Neural crest cell (in vitro differentiated cells): ENCODE measurements at places on chromosomes 2 and 18. TPM values are rescaled to one million over a fixed set of nuclear protein-coding genes. Genes with fewer than 3 reads are reported as not detected.
A peak's percentile ranks its signal among the peaks of the same experiment; 100 is the strongest.

DNA sequence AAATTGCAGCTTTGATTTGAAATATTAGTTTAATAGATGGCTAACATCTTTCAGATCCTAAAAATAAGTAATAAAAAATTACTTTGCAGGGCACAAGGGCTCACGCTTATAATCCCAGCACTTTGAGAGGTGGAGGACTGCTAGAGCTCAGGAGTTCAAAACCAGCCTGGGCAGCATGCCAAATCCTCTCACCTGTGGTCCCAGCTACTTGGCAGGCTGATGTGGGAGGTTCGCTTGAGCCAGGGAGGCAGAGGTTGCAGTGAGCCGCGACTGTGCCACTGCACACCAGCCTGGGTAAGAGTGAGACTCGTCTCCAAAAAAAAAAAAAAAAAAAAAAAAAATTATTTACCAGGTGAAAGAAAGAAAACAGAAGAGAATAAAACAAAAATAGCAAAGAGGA lies 449.8 kb downstream of the NRXN1 start:
- DNase-seq: no peak

DNA sequence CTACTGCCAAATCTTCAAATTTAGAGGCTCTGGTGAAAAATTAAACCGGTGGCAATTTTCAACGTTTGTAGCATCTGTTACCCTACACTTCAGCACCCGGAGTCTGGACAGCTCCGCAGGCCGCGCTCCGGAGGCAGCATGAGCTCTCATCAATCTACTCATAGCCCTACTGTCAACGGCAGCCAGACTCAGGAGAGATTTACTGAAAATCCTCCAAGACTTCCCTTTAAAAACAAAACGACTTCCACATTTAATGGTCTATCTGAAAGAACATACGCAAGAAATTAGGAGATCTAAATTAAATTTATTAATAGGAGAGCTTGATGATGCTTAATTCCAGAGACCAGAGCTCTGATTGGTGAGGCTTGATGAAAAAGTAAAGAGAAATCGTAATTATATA lies 970 bp upstream of the ADCYAP1 start:
- peak; percentile 77 for DNase-seq

- no peak for DNase-seq
Measured at GRCh38 chr2:127644066-127645025, 1.6 kb upstream of the GPR17 start.

DNA sequence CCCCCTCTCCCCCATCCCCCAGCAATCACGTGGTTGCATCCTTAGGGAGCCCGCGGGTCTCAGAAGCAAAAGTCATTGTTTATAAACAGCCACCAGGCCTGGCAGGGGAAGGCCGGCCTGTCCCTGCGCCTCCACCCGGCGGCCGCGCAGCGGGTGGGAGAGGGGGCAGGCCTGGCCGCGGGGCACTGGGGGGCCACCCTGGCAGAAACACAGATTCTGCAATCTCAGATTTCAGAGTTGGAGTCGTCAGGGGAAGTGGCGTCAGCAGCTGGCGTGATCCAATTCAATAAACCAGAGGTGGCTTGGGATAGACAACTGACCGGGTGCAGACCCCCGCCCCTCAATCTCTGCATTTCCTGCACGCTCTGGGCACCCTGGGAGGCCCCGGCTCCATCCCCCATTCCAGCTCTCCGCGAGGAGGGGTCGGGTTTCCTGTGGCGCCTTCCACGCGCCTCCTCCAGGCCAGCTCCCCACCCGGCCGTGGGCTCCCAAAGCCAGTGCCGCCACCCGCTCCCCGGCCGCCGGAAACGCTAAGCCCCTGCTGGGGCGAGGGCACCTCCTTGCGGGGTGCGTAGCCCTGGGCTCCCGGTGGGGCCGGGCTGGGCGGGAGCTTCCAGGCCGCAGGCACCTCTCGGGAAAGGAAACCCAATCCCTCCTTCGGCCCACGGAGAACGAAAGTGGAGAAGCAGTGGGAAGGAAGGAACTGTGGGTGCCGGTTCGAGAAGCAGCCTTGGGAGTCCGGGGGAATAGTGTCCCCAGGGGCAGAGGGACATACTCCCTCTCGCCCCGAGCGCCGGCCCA lies 1.1 kb downstream of the BIN1 start:
- DNase-seq: peak; percentile 48

DNA sequence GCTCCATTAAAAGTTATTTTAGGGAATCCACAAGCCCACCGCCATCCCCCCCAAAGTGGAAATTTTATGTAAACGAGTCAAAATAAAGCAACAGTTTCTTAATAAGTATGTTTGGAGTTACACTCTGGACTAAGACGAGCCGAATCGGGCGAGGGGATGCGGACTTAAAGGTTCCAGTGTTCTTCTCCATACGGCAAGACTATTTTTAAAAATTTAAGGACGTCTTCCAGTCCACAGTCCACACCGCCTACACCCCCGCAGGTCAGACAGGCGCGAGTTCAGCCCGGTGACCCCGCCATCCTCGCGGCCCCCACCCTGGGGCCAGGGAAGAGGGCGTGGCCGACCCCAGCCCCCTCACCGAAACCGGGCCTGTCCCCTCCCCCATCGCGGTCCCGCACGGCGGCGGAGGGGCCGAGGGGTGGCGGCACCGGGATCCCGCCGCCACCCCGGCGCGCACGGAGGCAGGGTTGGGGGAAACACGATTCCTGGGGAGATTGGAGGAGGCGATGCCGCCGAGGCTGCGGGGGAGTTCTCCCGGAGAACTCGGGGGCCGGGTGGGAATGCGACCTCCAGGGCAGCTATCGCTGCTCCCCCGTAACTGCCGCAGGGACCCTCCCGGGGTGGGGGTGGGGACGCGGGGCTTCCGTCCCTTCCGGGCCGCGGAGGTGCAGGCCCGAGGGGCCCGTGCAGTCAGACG lies 24.5 kb upstream of the SMAD7 start:
- DNase-seq: no peak

RGPD3 gene
- 0.11 and 0.14 TPM in 2 replicates for total RNA-seq

- DNase-seq: no peak
Measured at GRCh38 chr2:191638802-191639172, 39.1 kb upstream of the NABP1 start.

DNA sequence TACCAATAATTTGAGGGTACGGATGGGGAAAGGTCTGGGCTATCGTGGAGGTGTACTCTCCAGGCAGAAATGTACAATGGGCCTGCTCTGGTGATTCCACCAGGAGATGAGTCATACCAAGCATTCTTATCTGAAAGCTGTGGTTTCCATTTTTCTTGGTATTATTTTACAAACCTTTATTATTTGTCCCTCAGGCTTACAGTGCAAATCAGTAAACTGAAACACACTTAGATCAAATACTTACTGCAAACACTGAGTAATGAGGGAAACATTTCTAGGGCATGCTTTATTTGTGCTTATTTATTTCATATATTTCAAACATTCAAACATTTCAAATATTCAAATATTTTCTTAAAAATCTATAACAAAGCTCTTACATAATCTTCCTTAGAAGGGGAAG lies 319.8 kb downstream of the RND3 start:
- no peak for DNase-seq

DNA sequence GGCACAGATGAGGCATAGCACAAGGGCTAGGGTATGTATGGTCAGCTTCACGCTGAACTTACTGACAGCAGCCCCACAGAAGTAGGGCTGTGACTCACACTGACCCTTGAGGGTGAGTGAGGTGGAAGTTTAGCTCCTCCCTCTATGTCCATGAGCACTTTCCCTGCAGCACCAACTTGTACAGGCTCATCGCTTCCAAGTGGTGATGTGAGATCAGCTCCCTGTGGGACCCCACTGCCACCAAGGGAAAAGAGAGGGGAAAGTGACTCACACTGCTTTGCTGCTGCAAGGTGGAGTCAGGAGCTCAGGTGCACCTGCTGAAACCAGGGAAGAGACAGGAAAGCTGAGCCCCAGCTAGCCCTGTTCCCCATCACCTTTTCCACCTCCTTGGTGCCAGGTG lies 91.5 kb downstream of the TEX51 start:
- DNase-seq: no peak

GRCh38 chr2:45922577-45922988 lies 271.1 kb downstream of the PRKCE start:
- DNase-seq: no peak

ESPNL gene
- total RNA-seq: 0.16 and 0.40 TPM in 2 replicates

MYOM1 gene
- total RNA-seq: 0.89 and 1.4 TPM in 2 replicates

DCDC2C gene
- not detected in 2 replicates for total RNA-seq

DNA sequence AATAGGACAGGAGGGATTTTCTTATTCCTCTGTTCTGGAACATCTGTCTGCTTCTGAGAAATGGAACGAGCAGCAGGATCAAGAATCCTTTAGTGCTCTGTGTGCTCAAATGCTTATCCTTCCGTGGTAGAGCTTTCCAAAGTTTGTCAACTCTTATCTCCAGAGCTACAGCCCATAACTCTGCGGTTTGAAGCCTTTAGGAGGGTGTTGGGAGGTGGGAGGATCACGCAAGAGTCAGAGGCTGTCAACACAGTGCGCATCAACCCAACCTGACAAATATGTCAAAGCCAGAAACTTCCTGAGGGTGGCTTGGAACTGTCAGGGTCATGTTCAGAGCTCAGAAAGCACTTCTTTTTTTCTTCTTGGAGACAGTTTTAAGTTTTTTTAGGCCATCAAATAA lies 95.9 kb downstream of the CRIM1 start:
- no peak for DNase-seq

ANKRD53 gene
- total RNA-seq: 1.2 and 1.7 TPM in 2 replicates

DNA sequence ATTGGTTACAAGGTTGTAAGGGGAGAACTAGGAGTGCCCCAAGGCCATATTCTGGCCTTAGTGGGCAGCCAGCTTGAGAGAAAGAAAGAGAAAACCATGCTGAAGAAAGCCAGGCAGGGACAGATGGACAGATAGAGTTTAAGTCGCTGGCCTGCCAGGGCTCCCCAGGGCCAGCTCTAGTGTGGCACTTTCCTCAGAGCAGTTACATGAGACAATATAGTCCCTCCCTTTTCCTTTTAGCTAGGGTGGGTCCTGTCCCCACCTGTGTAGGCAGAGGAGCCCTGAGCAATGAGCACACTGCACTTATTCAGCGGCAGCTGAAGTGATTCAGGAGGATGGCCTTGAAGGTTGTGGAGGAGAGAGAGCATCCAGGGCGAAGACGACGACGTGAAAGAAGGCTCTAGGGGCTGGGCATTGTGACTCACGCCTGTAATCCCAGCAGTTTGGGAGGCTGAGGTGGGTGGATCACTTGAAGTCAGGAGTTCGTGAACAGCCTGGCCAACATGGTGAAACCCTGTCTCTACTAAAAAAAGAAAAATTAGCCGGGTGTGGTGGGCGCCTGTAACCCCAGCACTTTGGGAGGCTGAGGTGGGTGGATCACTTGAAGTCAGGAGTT lies 152.0 kb upstream of the SLC1A4 start:
- no peak for DNase-seq

ANKAR gene
- 3.0 and 4.8 TPM in 2 replicates for total RNA-seq

SSB gene
- total RNA-seq: 183 and 187 TPM in 2 replicates

GRCh38 chr2:219435701-219436100 lies 1.1 kb downstream of the SPEG start:
- DNase-seq: no peak

DNA sequence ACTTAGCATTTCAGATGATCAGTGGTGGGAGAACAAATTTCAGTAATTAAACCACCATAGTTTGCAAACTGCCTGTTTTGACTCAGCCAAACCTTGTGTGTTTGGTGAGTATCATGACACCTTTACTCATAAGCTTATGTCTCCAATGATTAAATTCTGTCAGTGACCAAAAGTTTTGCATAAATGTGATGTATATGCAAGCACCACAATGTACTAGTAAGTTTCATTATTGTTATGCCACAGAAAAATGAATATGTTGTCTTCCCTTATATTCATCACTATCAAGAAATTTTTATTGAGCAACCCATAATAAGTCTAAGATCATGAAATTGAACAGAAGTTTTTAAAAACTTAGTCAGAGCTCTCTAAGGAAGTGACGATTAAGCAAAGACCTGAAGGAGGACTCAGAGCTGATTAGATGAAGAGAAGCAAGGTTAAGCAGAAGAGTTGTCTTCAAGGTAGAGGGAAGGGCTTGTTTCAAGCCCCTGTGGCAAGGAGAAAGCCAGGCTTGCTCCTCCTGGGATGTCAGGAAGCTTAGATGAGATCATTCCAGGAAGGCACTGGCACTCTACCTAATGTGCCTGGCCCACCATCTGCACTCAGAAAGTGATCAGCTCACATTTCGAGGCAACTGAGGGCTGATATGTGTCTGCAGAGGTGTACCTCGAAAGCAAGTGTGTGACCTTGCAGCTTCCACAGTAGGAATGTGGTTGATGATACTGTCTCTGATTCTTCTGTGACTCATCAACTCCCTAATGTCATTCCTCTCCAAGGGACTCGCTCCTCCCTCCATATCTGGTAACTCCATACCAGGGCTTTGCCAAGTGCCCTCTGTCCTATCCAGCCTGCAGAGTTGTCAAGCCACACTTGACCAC lies 54.7 kb downstream of the KCTD18 start:
- DNase-seq: no peak

DNA sequence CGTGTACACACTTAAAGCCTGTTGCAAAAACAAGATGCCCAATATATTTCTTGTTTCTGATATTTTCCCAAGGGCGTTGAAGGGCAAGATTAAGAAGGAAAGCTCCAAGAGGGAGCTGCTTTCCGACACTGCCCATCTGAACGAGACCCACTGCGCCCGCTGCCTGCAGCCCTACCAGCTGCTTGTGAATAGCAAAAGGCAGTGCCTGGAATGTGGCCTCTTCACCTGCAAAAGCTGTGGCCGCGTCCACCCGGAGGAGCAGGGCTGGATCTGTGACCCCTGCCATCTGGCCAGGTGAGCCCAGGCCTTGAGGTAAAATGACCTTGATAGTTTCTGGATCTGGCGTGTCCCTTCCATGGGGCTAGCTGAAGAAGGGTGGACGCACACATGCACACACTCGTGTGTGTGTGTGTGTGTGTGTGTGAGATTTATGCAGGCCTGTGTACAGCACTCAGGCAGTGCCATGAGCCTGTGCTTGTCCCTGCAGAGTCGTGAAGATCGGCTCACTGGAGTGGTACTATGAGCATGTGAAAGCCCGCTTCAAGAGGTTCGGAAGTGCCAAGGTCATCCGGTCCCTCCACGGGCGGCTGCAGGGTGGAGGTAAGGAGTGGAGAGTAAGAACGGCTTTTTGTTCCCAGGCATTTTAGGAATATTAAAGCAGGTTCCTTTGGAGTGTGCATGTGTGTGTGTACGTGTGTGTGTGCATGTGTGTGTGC lies 23.6 kb downstream of the MLPH start:
- no peak for DNase-seq

DNA sequence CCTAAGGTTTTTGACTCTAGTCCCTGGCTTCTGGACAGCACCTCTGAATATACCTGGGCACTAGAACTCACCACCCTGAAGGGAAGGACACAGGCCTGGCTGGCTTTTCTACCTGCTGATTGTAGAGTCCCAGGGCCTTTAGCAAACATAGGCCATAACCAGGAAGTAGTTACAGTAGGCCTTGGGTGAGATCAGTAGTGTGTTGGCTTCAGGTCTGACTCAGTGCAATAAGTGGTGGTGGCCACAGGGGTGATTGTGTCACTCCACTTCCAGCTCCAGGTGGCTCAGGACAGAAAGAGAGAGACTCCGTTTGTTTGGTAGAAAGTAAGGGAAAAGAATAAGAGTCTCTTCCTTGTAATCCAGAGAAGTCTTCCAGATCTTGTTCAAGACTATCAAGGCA lies 101.7 kb upstream of the LGALSL start:
- DNase-seq: no peak

- no peak for DNase-seq
Measured at GRCh38 chr18:22172594-22173049, 3.2 kb downstream of the GATA6 start.
